ENCODE measurements at places on chromosomes 7 and 10. TPM values are rescaled to one million over a fixed set of nuclear protein-coding genes. Genes with fewer than 3 reads are reported as not detected.

CRTAC1 gene
- 0.72 TPM for total RNA-seq

GPRIN2 gene
- not detected for total RNA-seq

PDK4 gene
- 2.5 TPM for total RNA-seq

ADAM8 gene
- 0.55 TPM for total RNA-seq

CLRN3 gene
- not detected for total RNA-seq

CARD11 gene
- total RNA-seq, result 41.8 TPM

AKR1E2 gene
- total RNA-seq, result 8.2 TPM

CYTH3 gene
- total RNA-seq, result 11.1 TPM

All from endothelial cell of umbilical vein (primary cell).